H1 (cell line): ENCODE measurements at places on chromosomes 2 and 18. TPM values are rescaled to one million over a fixed set of nuclear protein-coding genes. Genes with fewer than 3 reads are reported as not detected.

RFTN2 gene
- 0.42 and 2.3 TPM in 2 replicates for polyA plus RNA-seq

- peaks cover 2% of the 10 kb centered on the region for H3K4me1 ChIP-seq
- H3K27ac ChIP-seq: no peak overlapping the region
- H3K27me3 ChIP-seq: no peaks in the 10 kb centered on the region
- no peak for DNase-seq
These were observed 48.0 kb downstream of the BCL2L11 start for GRCh38 chr2:111168528-111169239.

DNA sequence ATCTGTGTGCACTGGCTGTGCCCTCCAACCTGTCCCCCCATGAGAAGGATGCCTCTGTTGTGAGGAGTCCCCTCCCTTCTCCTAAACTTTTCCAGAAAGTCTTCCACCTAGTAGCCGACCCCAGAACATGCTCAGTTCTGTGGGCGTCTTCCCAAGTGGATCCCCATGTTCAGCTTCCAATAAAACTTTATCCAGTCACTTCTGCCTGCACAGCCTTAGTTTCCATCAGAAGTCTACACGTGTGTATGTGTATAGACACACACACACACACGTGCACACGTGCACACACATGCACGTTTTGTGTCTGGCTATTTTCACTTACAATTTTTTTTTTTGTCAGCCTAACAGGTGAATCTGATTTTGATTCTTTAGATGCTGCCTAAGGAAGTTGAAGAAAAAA lies 115.1 kb downstream of the RTP5 start:
- no peak overlapping the region for H3K4me3 ChIP-seq
- H3K4me1 ChIP-seq: no peaks in the 10 kb centered on the region
- H3K36me3 ChIP-seq: no peaks in the 10 kb centered on the region
- no peaks in the 10 kb centered on the region for H3K27me3 ChIP-seq
- DNase-seq: no peak

MRO gene
- 0.44 and 0.65 TPM in 2 replicates for polyA plus RNA-seq

DNA sequence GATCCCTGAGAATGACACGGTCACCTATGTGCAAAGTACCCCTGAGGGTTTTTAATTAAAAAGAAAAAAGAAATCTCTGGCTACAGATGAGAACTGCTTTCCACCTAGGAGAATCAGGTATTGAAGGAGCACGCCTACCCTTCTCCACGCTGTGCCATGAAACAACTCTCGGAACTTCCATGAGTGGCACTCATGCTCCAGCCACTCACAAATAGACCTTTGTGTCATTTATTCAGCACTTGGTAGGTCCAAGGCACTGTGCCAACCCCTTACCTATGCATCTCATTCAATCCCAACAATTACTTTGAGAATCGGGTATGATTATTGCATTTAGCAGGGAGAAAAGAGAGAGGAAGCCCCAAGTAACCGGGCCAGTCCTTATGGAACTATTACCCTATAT lies 44.9 kb upstream of the TTC39C start:
- no peak overlapping the region for H3K4me3 ChIP-seq
- H3K4me1 ChIP-seq: no peaks in the 10 kb centered on the region
- no peaks in the 10 kb centered on the region for H3K27me3 ChIP-seq
- DNase-seq: no peak
- H3K36me3 ChIP-seq: no peaks in the 10 kb centered on the region
- no peak overlapping the region for H3K27ac ChIP-seq

PRKAG3 gene
- polyA plus RNA-seq: not detected in 2 replicates

CHST9 gene
- polyA plus RNA-seq: 1.8 and 3.2 TPM in 2 replicates

DNA sequence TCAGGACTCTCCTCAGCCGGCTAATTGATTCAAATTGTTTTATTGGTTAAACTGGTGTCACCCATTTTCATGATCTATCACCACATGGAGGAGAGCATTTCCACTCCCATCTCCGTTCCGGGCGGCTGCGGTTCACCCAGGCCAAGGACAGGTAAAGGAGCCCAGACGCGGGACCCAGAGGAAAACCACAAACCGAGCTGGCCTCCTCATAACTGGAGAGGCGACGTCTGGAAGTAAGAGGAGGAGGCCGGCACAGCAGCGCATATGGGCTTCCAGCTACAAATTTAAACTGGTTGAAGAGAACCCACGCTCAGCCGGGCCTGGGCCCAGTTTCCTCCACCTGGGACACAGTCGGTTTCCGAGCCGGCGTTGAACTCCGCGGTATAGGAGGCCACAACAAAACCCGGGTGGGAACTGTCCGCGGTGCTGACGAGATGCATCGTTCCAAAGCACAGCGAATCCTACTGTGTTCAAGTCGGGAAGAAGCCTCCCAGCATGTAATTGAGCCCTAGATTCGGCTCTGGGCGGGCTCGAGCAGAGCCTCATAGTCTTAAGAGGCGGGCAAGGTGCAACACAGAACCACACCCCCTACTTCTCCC lies 3.0 kb upstream of the SKOR2 start:
- H3K4me1 ChIP-seq: peaks cover 33% of the 10 kb centered on the region
- H3K27me3 ChIP-seq: peaks cover 83% of the 10 kb centered on the region
- H3K27ac ChIP-seq: no peak overlapping the region

- no peaks in the 10 kb centered on the region for H3K4me1 ChIP-seq
- H3K27me3 ChIP-seq: no peaks in the 10 kb centered on the region
- no peak for DNase-seq
- H3K36me3 ChIP-seq: no peaks in the 10 kb centered on the region
These were observed 16.8 kb upstream of the ATP8B1 start for GRCh38 chr18:57819671-57820460.

UCN gene
- 0.35 and 0.93 TPM in 2 replicates for polyA plus RNA-seq
